ENCODE measurements at places on chromosomes 2 and 18.

- DNase-seq, result no peak
These were observed 23.5 kb downstream of the MBP start for GRCh38 chr18:77108821-77109647.

- no peak for DNase-seq
These were observed 162.1 kb downstream of the QPCT start for GRCh38 chr2:37506407-37507050.

DNA sequence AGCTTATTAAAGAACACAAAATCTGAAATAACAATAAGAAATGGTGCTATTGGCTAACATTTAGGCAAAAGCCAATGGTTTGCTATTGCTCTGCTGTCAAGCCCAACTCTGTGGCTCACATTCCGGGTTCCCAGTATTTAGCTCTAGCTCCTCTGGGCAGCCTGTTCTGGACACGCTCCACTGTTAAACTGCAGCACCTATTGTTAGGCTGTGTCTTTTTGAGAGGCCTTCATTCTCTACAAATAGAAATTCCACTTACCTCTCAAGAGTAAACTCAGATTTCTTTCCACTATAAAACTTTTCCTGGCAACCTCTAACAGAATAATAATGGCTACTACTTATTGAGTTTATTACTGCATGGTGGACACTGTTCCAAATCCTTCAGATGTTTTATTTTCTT is 3.7 kb upstream of the KLHL14 start:
- no peak for DNase-seq

DNA sequence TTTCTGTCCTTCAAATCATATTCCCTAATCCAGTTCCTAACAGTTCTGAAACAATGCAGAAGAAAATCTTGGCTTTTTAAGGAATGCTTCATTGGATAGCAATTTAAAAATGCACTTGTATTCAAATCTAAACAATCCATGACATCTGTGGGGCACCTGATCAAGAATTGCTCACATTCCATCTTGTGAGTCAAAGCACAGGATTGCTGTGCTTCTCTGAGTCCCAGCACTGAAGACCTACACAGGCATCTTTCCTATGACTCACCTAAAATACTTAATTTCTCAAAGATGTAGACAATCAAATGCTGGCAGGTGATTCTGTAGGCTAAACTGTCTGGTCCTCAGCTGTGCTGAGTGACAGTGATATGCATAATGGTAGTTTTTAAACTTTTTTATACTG is 10.1 kb upstream of the ATP8B1 start:
- DNase-seq, result peak; percentile 90

DNA sequence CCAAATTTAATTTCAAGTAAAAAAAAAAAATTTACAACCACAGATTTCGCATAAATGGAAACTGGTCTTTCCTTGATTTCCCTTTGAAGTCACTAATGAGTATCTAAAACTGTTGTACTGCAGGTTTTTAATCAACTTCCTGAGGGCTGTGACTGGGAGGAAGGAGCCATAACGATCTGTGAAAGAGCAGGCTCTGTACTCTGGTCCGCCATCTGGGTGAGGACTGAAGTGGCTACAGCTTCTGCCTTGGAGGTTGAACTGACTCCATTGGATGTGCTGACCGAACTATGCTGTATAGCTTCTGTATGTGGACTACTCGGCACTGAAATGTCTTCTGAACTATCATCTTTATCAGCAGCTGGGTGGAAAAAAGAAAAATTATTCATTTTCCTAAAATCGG is 69.3 kb upstream of the CHN1 start:
- DNase-seq, result no peak

DNA sequence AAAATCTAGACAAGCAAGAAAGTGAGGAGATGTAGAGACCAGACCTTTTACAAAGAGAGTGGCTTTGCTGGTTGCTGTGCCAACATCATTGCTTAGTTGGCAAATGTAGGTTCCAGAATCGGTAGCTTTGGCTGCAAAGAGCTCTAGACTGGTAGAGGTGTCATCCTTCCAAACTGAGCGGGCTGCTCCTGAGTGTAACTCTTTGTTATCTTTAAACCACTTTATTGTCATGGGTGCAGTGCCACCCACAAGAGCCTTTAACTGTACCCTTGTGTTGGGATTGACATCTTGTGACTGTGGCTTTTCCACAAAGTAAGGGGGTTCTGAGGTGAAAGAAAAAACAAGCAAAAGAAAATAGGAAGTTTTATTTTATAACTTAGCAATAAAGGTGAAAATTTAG is 77.2 kb downstream of the TTN start:
- no peak for DNase-seq

DNA sequence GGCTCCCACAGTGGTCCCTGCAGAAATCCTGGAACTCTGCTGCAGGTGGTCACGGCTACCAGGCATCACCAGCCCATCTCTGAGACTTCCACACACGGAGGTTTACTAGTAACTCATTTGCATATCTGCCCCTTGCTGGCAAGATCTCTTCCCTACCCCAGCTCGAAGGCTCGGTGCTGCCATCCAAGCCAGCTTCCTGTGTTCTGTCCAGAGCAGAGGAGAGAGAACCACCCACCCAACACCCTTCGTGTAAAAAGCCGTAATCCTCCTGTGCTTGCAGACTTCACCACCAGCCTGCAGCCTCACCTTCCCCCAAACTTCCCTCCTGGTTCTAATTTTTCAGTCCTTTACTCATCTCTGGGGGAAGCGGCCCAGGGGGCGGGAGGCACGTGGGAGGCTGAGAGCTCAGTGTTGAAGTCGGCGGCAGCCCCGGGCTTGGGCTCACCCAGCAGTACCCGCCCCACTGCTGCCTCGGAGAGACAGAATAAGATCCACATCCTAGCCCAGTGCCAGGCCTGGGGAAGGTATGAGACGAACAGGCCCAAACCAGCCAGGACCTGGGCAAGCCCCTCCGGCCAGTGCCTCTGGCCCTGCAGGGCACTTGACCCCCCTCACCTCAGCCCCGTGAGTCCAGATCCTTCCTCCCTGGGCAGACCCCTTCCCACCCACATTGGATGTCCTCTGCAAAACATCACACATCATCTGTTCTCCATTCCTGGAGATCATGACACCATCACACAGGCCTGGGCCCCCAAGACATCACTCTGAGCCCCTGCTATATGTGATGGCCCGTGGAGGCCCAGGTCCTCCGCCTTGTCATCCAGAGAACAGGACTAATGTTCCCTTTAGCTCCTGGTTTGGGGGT is 145.8 kb upstream of the ID2 start:
- DNase-seq, result peak; percentile 17

DNA sequence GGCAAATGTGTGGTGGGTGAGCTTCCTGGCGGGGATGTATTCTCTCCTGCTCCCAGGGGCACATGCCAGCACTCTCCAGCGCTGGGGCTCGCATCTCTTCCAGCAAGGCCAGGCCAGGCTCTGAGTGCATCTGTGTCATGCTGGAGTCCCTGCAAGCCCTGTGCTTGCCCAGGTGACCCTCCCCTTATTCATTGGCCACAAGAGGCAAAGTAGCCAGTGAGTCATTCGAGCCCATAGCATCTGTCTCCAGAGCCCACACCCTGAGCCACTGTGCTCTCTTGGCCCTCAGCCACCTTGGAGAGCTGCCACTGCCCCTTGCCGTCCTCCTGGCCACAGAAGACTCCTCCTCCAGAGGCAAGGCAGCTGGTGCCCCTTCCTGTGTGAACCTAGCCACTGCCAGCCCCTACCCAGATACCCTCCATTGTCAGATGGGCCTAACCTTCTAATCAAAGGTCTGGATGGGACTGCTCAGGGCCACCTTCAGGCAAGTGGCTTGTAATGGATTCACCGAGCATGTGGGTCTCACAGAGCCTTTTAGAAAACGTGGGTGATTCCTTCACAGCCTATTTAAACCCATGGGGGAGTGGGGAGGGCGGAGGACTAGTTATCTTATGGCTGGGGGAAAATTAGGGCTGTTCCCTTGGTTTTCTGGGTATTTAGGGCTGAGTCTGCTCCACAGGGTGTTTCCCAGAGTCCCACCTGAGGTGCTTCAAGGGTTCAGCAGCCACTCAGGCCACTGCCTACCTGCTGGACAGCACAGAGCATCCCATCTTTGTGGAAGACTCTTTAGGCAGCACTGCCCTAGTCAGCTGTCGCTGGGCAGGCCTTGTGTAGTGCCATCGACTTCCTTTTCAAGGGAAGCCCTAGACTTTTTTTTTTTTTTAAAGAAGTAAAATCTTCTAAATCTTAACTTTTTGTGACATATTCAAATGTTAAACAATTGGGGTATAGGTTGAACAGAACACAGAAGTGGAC is 137.4 kb downstream of the ACOXL start:
- no peak for DNase-seq

- no peak for DNase-seq
These were observed 2.1 kb upstream of the TWIST2 start for GRCh38 chr2:238845583-238846377.

- DNase-seq, result no peak
These were observed 11.2 kb downstream of the CASP10 start for GRCh38 chr2:201194097-201194496.

DNA sequence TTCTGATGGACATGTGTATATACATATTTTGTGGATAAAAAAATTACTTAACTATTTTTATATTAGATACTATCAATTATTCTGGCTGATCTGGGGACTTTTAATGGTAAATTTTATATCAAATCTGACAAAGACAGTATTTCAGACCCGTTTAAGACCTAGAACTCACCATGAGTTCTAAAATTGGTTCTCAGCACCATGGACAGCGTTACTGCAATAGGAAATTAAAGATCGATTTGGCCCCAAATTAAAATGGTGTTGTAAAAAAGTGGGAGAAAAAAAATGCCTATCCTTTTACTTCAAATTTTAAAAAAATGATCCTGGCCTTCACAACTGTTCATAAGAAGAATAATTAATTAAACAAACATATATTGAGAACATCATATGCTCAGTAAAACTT is 919 bp upstream of the SCN2A start:
- DNase-seq, result peak; percentile 20

DNA sequence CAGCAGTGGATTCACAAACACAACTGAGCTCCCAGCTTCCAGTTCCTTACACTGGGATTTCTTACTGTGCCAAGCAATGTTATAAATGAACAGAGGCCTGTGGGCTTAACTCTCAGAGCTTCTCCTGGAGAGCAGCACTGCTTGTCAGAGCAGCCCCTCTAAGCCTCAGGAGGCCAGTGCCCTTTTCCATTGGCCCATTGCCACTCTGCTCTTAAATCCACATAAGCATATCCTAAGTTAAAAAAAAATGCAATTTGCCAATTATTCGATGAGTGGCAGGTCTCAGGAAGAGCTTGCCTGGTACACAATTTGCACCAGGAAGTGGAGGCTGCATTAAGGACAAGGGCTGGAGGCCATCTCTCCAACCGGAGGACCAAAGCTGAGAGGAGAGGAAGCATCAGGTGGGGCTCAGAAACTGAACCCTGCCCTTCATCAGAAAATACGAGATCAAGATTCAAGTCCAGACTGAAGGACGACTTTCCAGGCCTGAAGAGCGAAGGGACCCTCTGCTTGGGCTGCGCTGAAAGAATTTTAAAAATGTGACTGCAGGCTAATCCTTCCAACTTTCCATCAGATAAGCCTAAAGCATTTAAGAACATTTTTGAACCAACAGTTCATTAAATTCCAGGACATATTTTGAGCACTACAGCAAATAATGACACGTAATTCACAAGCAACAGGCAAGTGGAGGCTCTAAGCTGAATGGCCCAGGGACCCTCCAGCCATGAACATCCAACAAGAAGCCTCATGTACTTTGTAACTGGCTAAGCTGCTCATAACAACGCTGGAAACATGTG is 28.4 kb upstream of the PXDN start:
- no peak for DNase-seq

DNA sequence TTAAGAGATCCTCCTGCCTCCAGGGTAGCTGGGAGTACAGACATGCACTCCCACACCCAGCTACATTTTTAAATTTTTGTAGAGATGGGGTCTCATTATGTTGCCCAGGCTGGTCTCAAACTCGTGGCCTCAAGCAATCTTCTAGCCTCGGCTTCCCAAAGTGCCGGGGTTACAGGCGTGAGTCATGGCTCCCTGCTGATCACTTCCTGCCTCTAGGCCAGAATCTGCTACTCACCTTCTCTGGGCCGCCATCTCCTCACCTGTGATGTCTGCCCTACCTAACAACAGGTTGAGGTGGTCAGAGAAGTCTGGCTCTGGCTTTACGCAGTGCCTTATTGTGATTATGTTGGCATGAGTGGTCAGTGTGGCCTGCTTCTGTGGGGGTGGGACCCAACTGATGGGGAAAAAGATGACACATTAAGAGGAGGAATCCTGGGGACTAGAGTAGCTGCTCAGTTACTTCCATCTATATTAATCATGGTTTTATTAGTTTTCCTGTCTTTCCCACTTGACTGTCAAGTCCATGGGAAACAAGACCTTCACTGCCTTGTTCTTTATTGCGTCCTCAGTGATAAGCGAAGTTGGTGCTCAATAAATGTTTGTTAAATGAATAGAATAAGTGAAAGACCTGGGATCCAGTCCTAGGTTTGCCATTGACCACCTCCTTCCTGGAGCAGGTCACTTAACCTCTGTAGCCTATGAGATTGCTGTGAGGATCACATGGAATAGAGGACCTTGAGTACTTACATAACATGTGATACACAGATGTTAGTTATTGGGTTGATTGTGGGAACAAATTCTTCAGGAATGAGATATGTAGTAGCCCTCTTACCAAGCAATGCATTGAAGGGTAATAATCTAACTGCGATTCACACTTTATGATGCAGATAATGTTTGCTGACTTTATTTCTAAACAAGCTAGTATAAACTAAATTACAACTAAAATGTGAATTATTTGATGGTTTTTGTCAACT is 15.7 kb downstream of the KCTD1 start:
- DNase-seq, result no peak

DNA sequence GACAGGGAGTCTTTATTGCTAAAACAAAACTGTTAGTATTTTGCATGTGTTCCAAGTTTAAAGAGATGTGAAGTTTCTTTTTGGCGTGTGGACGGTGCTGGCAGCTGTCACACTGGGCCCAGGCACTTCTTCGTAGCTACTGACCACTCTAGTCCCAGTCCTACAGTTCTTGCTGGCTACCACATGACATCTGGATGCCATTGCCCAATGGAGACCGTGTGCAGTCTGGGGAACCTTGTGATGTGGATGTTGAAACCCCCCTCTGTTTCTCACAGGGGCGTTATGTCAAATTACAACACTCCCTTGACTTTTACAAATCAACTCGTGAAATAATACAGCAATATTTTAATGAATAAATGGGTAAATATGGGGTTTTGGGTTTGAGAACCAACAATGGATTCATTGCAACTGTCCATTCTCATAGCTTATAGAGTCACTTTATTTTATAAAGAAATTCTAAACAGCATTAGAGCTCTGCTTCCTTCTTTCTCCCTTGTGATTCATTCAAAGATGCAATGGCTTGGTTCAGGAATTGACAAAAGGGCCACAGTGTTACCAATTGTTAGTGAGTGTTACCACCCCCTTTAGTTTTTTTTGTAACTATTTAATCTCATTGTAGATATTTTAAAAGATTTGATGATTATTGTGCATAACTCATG is 1.2 kb downstream of the GPD2 start:
- no peak for DNase-seq
